CD4-positive, CD25-positive, alpha-beta regulatory T cell (primary cell): ENCODE measurements at places on chromosomes 12 and 14. TPM values are rescaled to one million over a fixed set of nuclear protein-coding genes. Genes with fewer than 3 reads are reported as not detected.
A peak's percentile ranks its signal among the peaks of the same experiment; 100 is the strongest.

- H3K27ac ChIP-seq, result no peak overlapping the region
- H3K4me1 ChIP-seq, result peaks cover 20% of the 10 kb centered on the region
- no peaks in the 10 kb centered on the region for H3K27me3 ChIP-seq
These were observed 2.8 kb downstream of the GOLGA3 start for GRCh38 chr12:132825861-132826260.

- no peaks in the 10 kb centered on the region for H3K27me3 ChIP-seq
- H3K4me3 ChIP-seq, result no peak overlapping the region
- no peak overlapping the region for H3K27ac ChIP-seq
- no peaks in the 10 kb centered on the region for H3K4me1 ChIP-seq
These were observed 352.5 kb downstream of the C12orf50 start for GRCh38 chr12:87676731-87677130.

The IFNG-AS1 gene
- 1.7 TPM for polyA plus RNA-seq

- H3K36me3 ChIP-seq, result no peaks in the 10 kb centered on the region
- H3K27ac ChIP-seq, result no peak overlapping the region
- H3K27me3 ChIP-seq, result no peaks in the 10 kb centered on the region
- no peak for DNase-seq
- H3K4me3 ChIP-seq, result no peak overlapping the region
- H3K4me1 ChIP-seq, result no peaks in the 10 kb centered on the region
These were observed 183.3 kb upstream of the SEL1L start for GRCh38 chr14:81716953-81717352.

DNA sequence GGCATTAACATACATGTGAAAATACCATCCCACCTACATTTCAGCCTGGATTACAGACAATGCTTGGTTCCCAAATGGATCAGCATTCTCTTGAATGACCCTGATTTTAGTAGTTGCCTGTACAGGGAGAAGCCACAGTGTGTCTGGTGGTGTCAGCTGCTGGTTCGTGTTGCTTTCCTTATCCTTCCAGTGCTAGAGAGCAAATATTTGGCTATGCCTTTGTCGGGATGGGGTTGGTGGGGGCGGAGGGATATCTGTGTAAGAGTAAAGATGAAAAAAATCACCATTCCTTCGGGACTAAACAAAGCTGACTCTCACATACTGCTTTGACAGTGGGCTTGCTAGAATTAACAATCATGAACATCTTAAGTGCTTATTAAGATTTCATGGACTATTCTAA lies 96.0 kb downstream of the PTPRR start:
- H3K36me3 ChIP-seq, result no peaks in the 10 kb centered on the region
- no peaks in the 10 kb centered on the region for H3K4me1 ChIP-seq
- no peak overlapping the region for H3K27ac ChIP-seq
- no peak for DNase-seq
- H3K27me3 ChIP-seq, result no peaks in the 10 kb centered on the region

GRCh38 chr14:24172261-24172860 lies 481 bp downstream of the REC8 start:
- H3K36me3 ChIP-seq, result peaks cover 22% of the 10 kb centered on the region
- H3K4me3 ChIP-seq, result peak overlapping the region; percentile 26
- H3K27ac ChIP-seq, result peak overlapping the region; percentile 65
- no peaks in the 10 kb centered on the region for H3K27me3 ChIP-seq
- H3K4me1 ChIP-seq, result peaks cover 16% of the 10 kb centered on the region
- no peak for DNase-seq
